ENCODE measurements at places on chromosomes 3 and 15.

DNA sequence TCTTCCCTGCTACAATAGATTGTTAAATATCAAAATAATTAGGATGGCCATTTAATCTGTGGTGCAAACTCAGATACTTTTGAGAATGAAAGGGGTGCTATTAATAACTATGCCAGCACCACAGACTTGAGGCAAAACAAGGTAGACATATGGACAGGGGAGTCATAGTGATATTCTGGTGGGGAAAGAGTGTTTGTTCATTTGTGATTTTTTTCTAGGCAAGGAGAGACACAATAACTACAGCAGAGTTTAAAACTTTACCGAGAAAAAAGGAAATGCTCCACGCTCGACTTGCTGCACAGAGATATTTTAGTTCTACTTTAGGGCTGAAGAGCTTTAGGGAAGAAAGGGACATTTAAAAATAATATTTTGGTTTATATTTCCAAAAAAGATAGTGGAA lies 611.2 kb upstream of the GRM7 start:
- DNase-seq: no peak

DNA sequence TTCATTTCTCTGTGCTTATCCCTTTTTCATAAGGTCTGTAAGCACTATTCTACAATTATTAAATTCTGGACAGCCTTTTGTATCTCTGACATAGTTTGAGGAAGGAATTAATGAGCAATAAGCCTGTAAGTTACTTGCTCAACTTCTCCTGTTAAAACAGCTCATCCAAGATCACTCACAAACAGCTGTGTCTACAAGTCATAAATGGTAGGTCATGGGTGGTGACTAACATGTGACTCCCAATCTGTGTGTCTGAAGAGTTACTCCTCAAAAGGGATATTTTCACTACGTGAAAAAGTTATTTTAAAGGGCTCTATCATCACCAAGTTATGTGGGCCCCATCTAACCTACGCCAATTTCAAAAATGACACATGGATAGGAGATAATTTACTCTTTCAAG lies 145.2 kb upstream of the CBLB start:
- DNase-seq: no peak

- DNase-seq: no peak
These were observed 68.7 kb upstream of the PLXNA1 start for GRCh38 chr3:126914226-126914625.

DNA sequence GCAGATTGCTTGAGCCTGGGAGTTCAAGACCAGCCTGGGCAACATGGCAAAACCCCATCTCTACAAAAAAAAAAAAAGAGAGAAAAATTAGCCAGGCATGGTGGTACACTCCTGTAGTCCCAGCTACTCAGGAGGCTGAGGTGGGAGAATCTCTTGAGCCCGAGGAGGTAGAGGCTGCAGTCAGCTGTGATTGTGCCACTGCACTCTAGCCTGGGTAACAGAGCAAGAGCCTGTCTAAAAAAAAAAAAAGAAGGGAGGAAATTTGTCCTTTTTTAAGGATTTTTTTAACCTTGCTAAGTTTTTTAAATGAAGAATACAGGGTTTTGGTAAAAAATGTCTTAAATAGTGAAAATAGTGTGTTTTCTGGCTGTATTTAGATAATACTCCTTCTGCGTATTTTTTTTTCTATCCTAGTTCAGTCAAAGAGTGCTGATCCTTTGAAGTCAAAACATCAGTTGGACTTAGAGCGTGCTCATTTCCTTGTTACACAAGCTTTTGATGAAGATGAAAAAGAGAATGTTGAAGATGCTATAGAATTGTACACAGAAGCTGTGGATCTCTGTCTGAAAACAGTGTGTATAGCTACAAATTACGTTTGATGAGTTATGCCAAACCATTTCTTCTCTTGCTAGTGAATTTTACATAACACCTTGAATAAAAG lies 11.1 kb downstream of the CAPN7 start:
- no peak for DNase-seq

DNA sequence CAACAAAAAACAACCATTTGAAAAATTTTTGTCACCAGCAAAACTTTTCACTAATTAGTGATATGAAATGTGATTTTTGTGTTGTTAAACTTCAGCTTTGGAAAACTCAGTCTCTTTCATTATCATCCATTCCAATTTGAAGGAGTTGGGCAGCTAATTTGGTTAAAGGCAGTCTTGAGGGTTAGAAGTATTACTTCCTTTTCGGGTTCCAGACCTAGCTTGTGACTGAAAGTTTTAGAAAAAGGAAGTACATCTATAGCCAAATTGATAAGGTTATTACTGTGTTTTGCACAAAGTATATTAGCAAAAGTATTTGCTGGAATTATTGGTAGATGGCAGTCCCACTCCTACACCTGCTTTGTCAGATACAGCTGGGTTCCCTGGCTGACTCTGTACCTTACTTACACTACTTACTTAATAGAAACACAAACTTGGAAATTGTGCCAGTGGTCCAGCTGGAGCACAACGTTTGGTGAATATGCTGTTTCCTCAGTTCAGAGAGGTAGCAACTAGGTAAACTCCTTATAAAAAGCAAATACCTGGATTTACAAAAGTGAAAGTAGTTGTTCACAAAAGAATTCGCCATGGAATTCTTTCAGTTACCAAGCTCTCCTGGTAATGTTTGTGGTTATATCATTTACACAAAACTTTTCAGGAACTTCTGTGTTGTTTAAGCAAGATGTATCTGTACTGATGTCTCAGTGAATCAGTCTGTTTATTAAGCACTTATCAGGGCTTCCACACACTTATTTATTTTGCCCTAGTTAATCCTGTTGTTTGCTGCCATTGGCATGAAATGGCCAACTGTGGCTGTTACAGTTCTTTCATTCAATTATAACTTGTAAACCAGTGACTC lies 31.6 kb downstream of the TIPARP start:
- no peak for DNase-seq

DNA sequence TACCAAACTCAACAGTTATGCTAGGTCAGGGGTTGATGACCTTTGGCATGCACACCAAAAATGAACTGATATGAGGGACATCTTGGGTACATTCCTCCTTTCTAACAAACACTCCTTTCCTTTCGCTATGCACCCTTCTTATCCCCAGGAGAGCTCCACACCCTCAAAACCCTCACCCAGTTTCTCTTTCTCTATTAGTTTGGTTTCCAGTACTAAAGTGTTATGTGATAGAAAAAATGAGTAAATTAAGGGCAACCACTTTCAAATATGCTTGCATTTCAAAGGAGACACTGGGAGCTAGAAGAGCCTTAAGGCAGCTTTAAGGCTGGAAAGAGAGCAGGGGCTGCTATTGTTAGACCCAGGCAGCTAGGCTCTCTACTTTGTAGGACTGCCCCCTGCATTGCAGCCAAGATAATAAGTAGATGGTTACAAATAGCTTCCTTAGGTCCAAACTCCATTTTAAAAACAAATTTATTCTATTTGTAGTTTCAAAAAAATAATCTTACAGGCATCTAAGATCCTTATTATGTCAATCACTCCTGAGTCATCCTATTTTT lies 244.3 kb downstream of the ZIC1 start:
- DNase-seq: no peak

GRCh38 chr3:154842536-154842935 lies 237.6 kb upstream of the MME start:
- no peak for DNase-seq

DNA sequence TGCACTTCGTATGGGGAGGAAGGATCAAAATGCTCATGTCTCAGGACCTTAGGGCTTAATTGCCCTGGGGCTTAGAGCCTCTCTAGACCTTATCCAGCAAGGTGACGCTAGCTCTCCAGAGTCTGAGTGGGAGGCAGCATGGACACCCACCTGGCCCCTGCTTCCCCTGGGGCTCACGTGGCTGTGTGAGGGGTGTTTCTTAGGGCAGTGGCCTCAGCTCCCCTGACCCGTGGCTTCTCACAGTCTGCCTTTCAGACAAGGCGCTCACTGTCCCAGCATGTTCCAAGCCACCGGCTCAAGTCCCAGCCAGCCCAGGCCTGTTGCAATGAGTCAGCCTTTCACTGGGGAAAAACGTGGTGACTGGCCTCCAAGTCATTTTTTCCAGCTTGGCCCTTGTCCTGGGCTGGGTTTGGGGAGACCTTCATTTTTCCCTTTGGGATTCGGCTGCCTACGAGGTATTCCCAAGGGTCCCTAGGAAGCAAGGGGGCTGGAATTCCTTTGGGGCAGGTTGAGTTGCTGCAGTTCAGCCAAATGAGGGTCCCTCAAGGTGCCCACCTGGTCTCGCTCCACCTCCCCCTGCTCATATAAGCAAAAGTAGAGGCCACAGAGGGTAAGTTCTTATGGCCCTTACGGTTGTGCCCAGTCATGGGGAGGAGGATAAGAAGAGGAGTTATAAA lies 15.7 kb downstream of the BHLHE40 start:
- DNase-seq: no peak

DNA sequence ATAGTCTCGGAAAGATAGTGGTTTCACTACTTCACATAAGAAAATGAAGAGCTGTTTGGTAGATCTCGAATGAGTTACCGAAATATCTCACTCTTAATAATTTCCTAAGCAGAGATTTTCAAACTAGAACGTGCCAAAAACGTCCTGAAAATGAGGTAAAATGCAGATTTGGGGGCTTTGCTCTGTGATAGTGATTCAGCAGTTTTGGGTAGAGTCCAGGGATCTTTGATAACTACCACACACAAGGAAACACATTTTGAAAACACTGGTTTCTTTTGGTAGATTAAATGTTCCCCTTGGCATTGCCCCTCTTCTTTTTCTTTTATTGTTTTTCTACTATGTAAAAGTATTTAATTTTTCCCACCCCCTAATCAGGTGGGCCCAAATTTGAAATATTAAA lies 125.9 kb downstream of the EBLN2 start:
- no peak for DNase-seq

- DNase-seq: no peak
These were observed 21.0 kb downstream of the SLC25A20 start for GRCh38 chr3:48877671-48878070.

- DNase-seq: no peak
These were observed 23.1 kb downstream of the CNTN3 start for GRCh38 chr3:74591342-74591741.

GRCh38 chr3:16917980-16918682 lies 33.4 kb downstream of the PLCL2 start:
- no peak for DNase-seq

GRCh38 chr3:114456742-114457141 lies 162.9 kb downstream of the TIGIT start:
- DNase-seq: no peak

DNA sequence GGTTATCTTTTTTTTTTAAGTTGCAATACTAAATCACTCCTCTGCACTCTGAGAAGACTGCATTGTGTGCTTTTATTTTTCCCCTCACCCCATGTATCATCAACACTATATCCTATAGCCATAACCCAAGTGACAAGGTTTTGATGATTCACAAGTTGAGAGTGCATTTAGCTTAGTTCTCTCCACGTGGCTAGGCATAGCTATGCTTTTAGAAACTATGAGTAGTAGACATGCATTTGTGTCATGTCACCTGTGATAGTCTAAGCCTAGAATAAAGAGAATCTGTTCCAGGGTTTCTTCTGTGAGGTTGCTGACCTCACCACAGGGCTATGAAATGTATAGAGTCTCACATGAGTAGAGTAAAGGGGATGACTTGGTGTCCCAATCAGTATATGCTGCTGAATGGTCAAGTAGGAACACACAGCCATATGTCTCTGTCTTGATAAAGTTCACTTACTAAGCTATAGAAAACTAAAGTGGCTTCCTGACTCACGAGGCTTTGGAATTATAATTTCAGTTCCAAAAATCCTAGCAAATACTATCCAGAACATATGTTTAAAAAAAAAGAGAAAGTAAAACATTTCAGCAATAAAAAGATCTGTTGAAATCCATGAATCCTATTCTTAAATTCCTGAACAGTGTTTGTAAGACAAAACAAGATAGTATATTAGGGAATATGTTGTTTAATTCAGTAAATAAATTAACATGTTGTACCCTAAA lies 206.3 kb downstream of the LSAMP start:
- DNase-seq: no peak

GRCh38 chr3:117660941-117661817 lies 951.6 kb downstream of the TUSC7 start:
- no peak for DNase-seq

- DNase-seq: no peak
These were observed 812 bp downstream of the P4HTM start for GRCh38 chr3:48990636-48991469.

DNA sequence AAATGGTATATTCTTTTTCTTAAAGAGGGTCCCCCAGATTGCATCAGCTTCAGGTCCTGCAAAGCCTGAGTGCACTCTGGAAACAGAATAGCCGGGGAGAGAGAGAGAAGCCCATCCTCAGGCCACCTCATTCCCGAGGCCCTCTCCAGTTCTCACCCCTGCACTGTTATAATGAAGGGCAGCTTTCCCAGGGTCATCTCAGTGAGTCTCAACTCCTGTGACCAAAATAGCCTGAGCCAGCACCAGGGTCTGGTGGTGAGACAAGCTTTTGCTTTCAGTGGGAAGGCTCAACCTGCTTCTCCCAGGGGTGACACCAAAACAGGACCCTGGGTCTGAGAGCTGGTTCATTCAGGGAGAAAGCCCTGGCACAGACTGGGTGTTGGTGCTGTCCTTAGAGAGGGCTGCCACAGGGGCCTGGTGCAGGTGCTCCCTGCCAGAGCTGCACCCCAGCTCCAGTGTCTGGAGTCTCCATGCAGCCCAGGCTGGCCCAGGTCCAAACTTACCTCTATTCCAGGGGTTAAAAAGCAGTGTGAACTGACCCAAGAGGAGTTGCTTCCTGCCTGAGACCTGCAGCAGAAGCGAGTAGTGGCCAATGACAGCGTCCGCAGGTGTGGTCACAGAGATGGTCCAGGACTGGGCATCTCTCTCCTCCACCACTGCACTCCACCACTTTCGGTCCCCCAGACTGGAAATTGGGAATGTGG lies 6.1 kb downstream of the EPB42 start:
- no peak for DNase-seq

DNA sequence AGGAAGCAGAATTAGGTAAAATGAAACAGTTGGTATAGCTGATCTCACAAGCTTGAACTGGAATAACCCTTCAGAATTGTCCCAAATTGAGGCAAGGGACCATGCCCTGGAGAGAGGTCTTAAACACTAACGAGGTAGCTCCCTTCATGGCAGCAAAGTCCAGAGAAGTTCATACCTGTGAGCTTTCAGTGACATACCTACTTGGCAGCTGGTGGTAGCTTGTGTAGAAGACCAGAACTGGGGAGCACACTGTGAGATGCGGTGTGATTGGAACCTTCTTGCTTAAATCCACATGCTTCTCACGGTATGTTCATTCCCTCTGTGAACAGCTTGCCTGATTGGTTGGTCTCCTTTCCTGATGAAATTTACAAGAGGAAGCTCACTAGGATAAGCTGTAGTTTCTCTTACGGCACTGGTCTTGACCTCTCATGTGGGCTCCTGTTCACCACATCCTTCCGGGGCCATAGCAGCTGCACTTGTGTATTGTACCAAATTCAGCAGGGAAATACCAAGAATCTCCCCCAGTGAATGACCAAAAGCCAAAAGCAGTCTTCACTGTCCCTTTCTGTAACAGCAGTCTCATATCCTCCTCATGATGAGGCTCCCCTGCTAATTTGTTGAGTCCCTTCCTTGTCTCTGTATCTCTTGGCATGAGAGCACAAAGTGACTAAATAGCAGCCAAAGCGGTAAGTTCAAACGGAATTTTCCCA lies 483.7 kb upstream of the FRG2C start:
- no peak for DNase-seq
